GM19239 (cell line): ENCODE measurements at places on chromosomes 12 and 14.

- no peak for DNase-seq
Observed at GRCh38 chr12:68944296-68945076, 11.5 kb upstream of the CPM start.

DNA sequence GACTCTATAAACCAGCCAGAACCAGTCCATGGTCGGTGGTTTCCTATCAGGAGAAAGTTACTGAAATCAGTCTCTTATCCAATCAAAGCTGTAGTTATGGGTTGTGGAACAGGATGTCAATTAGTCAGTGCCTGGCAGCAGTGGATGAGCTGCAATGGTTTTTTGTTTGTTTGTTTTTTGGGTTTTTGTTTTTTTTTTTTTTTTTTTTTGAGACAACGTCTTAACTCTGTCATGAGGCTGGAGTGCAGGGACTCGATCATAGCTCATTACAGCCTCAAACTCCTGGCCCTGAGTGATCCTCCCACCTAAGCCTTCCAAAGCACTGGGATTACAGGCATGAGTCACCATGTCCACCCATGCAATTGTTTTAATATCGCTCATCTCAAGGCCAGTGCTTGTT lies 113.3 kb upstream of the CAND1 start:
- no peak for DNase-seq

DNA sequence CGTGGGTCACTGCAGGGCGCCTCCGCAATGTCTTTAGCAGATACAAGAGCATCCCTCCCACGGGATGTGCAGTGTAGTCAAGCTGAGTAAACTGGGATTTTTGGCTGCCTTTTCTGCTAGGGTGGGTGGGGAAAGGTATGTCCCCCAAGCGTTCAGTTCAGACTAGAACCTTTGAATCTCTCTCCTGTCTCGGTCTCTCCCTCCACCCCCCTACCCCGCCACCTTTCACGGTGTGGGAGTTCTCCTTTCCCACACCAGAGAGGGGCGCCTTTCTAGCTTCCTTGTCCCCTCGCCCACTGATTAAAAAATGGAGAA lies 525 bp upstream of the FAR2 start:
- no peak for DNase-seq

- no peak for DNase-seq
Observed at GRCh38 chr12:92378682-92379479, 233.2 kb upstream of the BTG1 start.
